ENCODE measurements at places on chromosomes 11 and 22.

GRCh38 chr11:126924376-126925040, 76.1 kb downstream of the KIRREL3 start:
- DNase-seq: no peak

DNA sequence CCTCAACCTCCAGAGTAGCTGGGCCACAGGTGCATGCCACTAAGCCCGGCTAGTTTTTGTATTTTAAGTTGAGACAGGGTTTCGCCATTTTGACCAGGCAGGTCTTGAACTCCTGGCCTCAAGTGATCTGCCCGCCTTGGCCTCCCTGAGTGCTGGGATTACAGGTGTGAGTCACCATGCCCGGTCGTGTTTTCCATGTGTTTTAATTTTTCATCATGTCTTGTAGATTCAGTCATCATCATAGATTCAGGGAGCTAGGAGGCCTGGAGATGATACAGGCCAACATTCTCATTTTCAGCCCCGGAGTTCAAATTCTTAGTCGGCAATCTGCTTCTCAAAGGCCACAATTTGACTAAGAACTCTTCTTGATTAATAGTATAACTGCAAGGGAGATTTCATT, 73.5 kb upstream of the GRAMD1B start:
- DNase-seq: peak; percentile 32

DNA sequence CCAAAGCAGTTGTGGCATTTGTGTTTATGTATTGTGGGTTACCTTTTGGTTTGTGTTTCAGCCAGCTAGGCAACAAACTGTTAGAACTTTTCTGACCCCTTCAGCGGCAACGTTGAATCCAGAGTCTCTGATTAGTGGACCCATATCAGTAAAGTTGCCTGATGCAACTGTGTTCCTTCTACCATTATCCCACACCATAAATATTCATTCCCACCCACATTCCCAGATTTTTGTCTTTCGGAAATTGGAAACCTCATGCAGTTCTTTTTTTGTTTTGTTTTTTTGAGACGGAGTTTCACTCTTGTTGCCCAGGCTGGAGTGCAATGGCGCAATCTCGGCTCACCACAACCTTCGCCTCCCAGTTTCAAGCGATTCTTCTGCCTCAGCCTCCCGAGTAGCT, 30.7 kb upstream of the RBX1 start:
- DNase-seq: no peak

DNA sequence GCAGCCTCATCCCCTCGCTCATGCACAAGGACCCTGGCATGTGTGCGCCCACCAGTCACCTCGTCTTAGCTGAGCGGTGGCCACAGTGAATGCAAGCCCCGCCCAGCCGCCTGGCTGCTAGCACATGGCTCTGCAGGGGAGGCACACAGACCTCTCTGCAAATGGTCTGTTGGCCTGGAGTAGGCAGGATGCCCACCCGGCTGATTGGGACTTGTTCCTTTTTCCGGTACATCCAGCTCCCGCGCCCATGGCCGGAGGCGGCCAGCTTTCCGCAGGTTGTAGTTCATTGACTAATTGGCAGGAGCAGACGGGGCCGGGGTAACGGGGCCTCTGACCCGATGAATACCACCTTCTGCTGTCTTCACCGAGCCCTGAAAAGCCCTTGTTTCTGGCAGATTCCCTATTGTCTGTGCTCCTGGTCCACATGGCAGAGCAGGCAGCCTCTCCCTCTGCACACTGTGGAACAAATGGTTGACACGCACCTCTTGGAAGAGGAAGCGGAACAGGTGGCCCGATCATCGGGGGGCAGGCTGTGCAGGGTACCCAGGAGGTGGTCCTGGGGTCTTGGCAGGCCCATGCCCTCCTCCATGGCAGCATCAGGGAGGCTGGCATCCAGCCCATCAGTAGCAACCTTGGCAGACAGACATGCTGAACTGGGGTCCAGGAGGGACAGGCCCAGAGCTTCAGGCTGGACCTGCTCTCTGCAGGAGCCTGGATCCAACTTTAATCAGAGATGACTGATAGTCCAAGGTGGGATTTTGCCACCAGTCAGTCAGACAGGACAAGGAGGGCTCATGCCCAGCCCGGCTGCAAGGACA, 1512.0 kb downstream of the BRD1 start:
- DNase-seq: no peak

- DNase-seq: no peak
Observed at GRCh38 chr11:112352907-112353306, 92.2 kb upstream of the PLET1 start.

GRCh38 chr11:113817626-113818025, 38.0 kb downstream of the CLDN25 start:
- DNase-seq: no peak

DNA sequence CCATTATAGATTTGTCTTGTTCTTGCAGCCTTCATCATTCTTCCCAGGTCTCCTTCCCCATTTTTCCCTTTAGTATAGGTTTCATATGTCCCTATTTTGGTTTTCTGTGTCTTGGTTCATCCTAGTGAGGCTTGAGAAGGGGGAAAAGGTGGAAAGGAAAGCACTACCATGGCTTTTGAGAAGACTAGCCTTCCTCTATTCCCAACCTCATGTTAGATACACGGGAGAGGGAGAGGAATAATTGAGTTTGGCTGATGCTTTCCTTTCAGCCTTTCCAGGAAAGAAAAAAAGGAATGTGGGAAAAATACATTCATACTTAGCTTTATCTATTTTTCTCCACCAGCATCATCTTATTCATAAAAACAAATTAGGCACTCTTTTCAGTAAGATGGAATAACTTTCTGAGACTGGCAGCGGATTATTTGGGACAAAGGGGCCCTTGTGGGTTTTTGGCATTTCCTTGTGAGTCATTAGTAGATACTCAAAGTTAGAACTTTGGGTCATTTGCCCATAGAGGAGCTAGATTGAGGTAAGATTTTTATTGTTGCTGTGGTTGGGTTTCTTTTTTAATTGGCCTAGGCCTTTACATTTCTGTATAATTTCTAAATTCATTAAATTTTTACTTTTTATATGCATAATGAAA, 23.8 kb downstream of the CAPRIN1 start:
- no peak for DNase-seq

DNA sequence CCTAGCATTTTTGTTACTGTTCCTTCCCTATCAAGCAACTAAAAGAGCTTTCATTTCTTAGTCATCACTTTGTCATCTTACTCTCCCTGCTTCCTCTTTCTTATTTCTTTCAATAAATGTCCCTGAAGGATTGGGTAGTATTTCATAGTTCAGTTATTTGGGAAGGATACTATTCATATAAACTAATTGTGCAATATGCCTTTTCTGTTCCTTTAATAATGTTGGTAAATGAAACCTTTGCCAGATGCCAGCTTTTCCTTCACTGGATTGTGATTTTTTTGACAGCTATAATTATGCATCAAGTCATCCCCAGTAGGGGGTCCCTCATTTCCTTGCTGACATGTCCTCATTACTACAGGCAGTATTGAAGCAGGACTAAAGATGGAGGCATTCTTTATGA, 101.7 kb downstream of the ATM start:
- DNase-seq: no peak

DNA sequence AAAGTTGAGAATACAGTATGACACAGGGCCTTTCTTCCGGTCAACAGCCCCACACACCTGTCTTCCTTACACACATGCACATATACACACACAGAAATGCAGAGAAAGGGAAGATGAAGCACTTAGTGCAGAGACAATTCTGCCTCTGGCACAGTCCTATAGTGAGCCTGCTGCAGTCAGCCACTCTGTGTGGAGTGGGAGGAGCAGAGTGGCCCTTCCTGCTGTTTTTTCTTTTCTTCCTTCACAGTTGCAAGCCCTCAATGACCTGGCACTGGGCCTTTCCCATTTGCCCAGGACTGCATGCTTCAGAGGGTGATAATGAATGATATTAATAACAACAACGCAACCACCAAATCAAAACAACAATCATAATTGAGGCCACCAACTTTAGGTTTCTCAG, 527.0 kb upstream of the B3GAT1 start:
- DNase-seq: no peak

DNA sequence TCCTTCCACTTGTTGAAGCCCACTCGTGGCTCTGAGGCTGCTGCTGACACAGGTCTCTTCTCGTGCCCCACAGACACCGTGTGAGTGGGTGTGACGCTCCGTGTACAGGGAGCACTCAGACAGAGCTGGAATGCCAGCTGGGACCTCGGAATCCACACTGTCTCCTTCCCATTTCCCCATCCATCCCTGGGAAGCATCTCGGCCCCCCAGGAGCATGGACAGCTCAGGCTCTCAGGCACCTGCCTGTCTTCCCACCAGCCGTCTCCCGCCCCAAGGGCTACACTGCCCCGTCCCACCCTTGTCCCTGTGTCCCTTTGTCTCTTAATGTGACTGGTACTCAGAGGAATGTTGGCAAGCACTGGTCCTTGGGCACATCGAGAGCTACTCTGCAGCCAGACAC, 63.8 kb downstream of the ARHGAP8 start:
- DNase-seq: no peak

GRCh38 chr11:64476881-64477280, 114.1 kb upstream of the SLC22A12 start:
- no peak for DNase-seq

DNA sequence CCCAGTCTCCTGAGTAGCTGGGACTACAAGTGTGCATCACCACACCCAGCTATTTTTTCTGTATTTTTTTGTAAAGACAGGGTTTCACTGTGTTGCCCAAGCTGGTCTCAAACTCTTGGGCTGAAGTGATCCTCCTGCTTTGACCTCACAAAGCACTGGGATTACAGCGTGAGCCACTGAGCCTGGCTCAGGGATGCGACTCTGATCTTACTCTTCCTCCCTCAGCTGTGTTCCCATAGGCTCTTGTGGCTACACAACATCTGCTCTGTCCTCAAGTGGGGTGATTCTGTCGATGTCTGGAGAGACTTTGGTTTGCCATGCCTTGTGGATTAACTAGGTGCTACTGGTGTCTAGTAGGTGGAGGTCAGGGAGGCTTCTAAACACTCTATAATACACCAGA, 127.0 kb upstream of the SERPIND1 start:
- DNase-seq: no peak

GRCh38 chr22:21826204-21826603, 41.2 kb downstream of the MAPK1 start:
- DNase-seq: no peak

- no peak for DNase-seq
Observed at GRCh38 chr11:62186195-62186594, 3.8 kb upstream of the SCGB1D1 start.

GRCh38 chr11:723120-723883, 17.3 kb downstream of the EPS8L2 start:
- DNase-seq: no peak

DNA sequence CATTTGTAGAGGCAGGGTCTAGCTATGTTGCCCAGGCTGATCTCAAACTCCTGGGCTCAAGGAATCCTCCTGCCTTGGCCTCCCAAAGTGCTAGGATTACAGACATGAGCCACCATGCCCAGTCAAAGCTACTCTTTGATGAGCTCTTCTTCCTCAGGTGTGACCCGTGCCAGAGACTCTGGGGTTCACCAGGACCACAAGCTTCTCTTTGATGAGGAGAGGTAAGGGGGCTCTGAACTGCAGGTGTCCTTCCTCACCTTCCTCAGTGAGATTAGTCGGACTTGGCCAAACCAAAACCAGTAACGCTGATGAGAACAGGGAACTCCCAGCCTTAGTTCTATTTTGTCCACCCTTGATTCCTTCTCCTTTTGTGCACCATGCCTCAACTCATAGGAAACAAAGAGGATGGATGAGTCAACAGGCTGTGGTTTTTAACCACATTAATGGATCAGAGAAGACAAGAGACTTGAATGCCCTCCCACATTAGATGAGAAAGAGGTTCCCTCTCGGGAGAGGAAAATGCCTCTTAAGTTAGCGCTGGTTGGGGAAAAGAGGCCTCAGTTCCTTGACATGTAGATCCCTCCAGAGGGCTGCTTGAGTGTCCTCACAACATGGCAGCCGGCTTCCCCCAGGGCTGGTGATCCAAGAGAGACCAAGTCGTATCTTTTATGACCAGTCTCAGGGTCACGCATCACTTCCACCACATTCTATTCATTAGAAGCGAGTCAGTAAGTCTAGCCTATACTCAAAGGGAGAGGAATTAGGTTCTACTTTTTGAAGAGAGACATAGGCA, 25.7 kb upstream of the CTR9 start:
- DNase-seq: peak; percentile 18

- DNase-seq: no peak
Observed at GRCh38 chr11:126132319-126132718, 69.7 kb upstream of the CDON start.

GRCh38 chr22:36397131-36398093, 9.6 kb upstream of the MYH9 start:
- no peak for DNase-seq

All from stimulated activated CD4-positive, alpha-beta T cell treated with anti-CD3 and anti-CD28 coated beads, Interleukin-2, amount 100 ng/mL, for 48 hours (primary cell).